T-cell (primary cell): ENCODE measurements at places on chromosomes 3 and 15.

- DNase-seq: no peak
Measured at GRCh38 chr3:42755681-42756578, 17.1 kb downstream of the CCDC13 start.

DNA sequence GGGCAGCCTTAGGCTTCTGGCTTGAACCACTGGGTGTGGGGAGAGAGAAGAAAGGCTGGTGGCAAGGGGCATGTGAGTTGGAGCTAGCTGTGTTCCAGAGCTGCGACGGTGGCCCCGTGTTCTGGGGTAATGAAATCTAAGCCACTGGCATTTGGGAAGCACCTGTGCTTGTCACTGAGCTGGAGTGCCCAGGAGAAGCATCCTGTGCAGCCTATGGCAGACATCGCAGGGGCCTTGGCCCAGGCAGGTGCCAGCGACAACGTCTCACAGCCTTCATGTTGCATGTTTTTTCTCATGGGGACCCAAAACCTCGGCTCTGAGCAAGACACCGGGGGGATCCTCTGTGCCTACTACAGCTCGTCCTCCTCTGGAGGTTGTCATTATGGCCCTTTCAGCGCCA, 91.1 kb upstream of the PLXNA1 start:
- no peak for DNase-seq

- no peak for DNase-seq
Measured at GRCh38 chr15:70014860-70015490, 82.7 kb downstream of the TLE3 start.

DNA sequence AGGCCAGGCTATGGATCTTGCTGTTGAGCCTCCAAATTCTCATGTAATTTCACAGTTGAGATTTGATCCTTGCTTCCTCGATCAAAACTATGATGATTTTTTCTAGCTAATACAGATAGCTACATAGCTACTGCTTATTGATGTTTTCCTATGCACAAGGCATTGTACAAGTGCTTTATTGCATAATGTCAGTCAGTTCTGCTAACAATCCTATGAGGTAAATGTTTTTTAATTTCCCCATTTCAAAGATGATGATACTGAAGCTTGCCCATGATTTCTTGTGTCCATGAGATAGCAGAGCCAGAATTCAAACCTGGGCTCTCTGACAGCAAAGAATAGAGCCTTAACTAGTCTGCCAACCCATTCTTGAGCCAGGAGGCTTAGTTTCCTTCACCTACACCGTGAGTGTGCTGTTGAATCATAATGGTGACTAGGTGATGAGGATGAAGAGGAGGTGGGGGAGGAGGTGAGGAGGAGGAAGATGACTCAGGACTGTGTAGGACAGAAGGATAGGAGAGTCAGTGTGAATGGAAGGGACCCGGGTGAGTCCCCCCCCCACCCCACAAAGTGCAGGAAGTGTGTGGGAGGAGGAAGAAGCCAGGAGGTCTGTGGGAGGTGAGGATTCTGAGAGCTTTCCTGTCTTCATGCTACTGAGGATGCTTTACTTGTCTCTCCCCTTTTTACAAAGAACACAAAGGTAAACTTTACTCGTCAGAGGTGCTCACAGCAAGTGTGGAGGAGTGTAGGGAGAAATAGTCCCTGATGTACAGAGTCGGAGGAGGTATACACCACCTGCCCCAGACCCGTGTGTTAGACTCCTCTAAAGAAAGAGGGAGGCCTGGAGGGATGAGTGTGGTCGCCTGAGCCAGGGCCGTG, 3.6 kb downstream of the TAGLN3 start:
- no peak for DNase-seq

GRCh38 chr3:114310695-114311094, 16.9 kb downstream of the TIGIT start:
- DNase-seq: no peak

DNA sequence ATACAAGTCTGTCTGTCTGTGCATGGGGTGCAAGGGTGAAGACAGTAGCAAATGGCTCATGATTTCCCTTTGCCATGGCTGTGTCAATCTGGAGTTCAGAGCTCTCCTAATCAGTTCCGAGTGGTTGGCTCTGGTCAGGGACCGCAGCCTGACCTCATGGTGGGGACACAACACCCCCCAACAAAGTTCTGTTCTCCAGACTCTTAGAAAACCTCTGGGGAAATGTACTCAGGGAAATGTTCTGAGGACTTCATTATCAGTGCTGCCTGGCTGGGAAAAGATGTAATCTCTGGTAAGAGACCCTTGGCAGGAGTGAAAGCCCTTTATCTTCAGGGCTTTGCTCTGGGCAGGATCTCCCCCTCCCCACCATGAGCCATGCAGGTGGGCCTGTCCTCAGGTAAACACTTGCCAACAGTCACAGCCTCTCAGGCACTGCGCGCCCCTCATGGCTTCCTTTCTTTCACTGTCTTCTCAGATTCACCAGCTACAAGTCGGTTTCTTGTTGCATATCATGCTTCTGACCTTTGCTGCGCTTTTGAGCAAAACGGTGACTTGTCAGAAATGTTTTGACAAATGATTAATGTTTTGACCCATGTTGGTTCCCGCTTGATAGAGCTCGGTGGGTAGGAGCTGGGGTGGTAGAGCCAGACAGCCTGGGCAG, 95.5 kb downstream of the ST6GAL1 start:
- DNase-seq: no peak

GRCh38 chr3:55690726-55691125, 203.6 kb upstream of the WNT5A start:
- DNase-seq: no peak

- no peak for DNase-seq
Measured at GRCh38 chr3:73781541-73781940, 156.8 kb upstream of the PDZRN3 start.

GRCh38 chr15:63392361-63393009, 10.8 kb upstream of the CA12 start:
- DNase-seq: no peak

- DNase-seq: no peak
Measured at GRCh38 chr15:85899927-85900326, 105.2 kb upstream of the KLHL25 start.

GRCh38 chr3:126110431-126111125, 26.7 kb upstream of the SLC41A3 start:
- no peak for DNase-seq

DNA sequence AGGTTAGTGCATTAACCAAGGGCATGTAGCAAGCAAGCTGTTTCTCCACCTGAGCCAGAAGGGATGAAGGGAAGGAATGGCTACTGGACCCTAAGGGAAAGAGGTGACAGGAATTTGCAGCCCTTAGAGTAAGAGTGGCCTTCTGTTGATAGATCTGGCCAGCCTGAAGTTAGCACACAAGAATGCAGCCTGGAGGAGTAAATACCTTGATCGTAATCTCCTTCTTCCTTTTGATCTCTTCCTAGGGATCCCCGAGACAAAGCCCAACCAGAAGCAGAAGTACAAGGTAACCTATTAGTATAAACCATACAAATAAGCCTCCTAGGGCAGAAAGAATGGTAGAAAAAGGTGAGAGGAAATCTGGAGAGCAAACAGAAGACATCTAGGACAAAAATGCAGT, 134.6 kb downstream of the ATP8B4 start:
- DNase-seq: no peak

- DNase-seq: no peak
Measured at GRCh38 chr15:88904257-88904623, 8.9 kb upstream of the HAPLN3 start.

- no peak for DNase-seq
Measured at GRCh38 chr3:141895731-141896130, 19.3 kb downstream of the ATP1B3 start.

DNA sequence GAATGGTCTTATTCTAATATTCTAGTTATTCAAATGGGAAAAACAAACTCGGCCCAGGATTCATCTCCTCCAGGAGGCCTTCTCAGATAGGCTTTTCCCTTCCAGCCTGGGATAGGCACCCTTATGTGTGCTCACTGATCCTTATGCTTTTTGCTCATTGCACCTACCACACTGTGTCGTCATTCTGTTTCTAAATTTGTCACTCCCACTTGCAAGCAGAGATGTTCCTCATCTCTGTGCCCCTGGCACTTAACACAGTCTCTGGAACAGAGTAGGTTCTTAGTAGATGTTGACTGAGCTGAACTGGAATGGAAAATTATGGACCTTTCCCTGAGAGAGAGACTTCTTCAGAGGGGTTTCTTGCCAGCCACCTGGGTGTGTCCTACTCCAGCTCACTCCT, 18.7 kb upstream of the SPG11 start:
- DNase-seq: no peak

DNA sequence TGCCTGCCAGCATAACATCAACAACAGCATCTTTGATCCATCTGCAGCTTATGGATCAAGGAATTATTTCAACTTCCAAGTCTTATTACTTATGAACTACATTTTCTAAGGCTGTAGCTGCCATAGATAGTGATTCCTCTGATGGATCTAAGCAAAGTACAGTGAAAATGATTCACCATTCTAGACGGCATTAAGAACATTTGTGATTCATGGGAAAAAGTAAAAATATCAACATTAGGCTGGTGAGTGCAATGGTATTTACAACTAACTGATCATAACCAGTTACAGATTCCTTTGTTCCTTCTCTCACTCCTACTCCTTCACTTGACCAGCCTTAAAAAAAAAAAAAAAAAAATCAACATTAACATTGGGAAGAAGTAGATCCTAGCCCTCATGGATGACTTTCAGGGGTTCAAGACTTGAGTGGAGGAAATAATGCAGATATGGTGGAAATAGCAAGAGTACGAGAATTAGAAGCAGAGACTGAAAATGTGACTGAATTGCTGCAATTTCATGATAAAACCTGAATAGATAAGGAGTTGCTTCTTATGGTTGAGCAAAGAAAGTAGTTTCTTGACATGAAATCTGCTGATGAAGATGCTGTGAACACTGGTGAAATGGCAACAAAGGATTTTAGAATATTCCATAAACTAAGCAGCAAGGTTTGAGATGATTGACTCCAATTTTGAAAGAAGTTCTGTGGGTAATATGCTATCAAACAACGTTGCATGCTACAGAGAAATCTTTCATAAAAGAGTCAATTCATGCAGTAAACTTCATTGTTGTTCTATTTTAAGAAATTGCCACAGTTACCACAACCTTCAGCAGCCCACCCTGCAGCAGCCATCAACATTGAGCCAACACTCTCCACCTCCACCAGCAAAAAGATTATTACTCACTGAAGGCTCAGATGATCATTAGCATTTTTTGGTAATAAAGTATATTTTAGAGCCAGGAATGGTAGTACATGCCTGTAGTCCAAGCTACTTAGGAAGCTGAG, 22.8 kb downstream of the SLC12A6 start:
- DNase-seq: no peak

- no peak for DNase-seq
Measured at GRCh38 chr15:26260517-26261133, 397.5 kb upstream of the ATP10A start.
